CD4-positive, alpha-beta T cell treated with Interleukin-15 for 4 hours (primary cell): ENCODE measurements at places on chromosomes 4 and X.

- no peak for DNase-seq
Measured at GRCh38 chr4:94472056-94472826, 20.5 kb downstream of the PDLIM5 start.

- no peak for DNase-seq
Measured at GRCh38 chr4:1297023-1297395, 7.3 kb downstream of the MAEA start.

DNA sequence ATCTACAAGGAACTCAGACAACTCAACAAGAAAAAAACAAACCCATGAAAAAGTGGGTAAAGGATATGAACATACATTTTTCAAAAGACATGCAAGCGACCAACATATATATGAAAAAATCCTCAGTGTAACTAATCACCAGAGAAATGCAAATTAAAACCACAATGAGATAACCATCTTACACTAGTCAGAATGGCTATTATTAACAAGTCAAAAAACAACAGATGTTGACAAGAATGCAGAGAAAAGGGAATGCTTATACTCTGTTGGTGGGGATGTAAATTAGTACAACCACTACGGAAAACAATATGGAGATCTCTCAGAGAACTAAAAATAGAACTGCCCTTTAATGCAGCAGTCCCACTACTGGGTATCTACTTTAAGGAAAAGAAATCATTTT is 12.1 kb downstream of the NIPAL1 start:
- DNase-seq: no peak

DNA sequence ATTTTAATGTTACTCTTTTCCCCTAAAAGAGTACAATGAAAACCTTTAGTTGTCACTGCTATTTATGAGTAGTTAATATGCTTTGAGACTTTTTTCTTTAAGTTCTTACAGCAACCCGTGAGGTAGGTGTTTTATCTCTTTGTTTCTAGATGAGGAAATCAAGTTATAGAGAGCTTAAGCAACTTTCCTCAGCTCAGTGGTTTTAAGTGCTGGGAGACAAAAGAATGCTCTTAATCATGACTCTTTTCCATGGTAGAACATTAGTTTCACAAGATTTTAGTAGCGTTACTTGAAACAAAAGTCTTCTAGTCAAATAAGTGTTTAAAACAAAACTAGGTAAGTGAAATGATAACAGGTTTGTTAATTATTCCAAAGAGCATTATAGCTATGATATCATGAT is 354.7 kb upstream of the PITX2 start:
- no peak for DNase-seq

DNA sequence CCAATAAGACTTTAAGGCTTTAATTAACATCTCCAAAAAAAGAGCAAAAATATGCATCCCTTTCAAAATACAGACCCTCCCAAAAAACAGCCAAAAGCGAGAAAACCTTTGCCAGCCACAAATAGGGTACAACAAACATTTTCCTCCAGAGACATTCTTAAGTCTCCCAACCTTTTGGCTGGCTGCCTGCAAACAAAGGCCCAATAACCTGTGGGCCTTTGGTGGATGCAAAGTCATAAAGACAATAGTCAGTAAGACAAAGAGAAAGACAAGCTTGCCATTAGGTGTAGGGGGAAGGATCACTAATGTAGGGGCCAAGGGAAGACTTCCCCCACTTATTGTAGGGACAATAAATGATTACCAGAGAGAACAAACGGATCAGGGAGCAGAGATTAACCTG is 215.5 kb upstream of the ZFP42 start:
- DNase-seq: no peak

GRCh38 chr4:137378821-137379220 is 153.5 kb downstream of the PCDH18 start:
- DNase-seq: no peak

DNA sequence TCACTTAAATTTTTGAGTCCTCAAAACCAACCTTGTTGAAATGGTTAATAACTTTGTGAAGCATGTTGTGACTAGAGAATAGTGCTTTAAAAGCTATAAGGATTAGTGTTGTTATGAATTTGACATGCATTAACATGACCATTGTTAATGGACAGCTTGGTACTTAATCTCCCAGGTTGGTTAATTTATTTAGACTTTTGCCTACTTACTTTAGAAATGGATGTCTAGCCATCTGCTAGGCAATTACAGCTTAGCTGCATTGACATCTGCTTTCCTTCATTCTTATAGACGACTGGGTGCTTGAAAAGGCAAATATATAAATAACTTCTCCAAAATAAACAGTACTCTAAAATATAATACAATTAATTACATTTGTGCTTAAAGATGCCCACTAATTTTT is 368.0 kb downstream of the CCSER1 start:
- no peak for DNase-seq

GRCh38 chr4:36208893-36209473 is 35.3 kb downstream of the ARAP2 start:
- peak; percentile 38 for DNase-seq

DNA sequence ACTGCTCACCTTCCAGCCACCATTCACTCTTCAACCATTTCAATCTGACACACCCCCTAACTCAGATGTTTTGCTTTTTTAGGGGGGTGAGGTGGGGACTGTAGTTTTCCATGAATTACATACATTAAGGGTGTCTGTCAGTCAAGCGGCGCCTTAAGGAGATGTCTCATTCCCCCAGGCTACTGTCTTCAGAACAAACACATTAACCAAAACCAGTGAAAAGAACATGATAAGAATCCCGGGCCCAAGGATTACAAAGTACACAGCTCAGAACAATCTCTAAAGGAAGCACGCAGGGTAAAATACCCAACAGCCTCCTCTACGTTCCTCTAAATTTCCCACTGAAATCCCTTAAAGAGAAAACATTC is 62.5 kb upstream of the IRF2 start:
- DNase-seq: peak; percentile 16

DNA sequence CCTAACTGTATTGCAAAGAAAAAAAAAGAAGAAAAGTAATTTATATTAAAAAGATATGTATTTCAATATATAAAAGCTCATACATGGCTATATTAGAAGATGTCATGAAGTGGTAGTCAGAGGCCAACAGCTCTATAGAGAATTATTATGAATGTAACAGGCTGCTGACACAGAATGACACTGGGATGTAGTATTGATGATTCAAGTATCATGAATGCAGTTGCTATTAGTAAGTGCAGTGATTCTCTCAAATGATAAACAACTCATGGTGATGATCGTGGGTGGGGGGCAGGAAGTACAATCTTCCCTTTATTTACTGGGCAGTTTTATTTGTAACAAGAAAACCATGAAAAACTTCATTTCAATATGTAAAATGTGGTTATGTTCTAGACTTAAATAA is 124.6 kb downstream of the COL4A6 start:
- DNase-seq: no peak

DNA sequence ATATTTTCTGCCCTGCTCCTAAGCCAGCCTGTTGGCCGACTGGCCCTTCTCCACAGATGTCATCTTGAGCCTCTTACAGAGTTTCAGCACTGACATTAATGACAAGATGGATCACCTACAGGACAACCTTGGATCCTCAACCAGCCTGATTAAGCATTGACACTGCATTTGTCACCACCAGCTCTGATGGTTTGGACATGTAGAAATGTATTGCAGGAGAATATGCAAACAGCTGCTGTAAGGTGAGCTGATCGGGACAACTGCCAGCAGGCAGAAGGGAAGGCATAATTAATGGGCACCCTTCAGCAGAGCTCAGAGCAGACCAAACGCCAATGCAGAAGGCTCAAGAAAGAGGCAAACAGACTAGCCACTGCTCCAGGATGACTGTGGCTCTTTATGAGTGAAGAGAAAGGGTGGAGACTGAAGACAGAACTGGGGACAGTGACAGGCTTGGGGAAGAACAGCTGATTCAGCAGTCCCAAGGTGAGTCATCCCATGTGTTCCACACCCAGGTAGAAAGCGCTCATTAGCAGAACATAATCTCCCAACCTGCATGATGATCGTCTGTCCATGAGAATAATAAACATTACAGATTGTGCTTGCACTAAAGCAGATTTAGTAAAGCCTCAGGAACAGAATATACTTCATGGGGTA is 6.7 kb downstream of the CORIN start:
- no peak for DNase-seq

GRCh38 chr4:167274351-167274750 is 40.1 kb upstream of the SPOCK3 start:
- no peak for DNase-seq

- no peak for DNase-seq
Measured at GRCh38 chr4:109497511-109497910, 62.5 kb upstream of the MCUB start.

DNA sequence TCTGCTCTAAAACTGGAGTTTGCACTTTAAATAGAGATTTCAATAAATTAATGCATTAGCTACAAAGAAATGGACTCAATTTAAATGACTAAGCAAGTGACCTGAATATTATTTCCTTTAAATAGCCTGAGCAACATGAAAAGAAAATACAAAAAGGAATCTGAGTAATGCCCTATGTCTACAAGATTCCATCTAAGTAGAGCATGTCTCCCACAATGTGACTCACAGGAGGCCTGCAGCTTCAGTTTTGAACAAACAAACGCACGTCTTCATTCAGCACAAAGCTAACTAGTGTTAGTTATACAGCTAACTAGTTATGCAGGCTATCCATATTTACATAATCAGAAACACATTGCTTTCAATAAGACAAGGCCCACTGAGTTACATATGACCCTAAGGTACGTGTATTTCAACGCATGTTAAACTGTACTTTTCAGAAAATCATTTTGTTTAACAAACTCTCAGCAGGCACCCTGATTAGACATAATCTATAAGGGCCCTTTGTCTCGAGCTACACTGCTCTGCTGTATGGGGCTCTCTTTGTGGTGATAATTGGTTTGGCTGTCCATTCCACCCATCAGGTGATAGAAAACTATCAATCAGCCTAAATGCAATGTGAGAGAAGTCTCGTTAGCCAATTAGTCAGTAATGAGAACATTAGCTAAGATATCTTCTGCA is 116.5 kb downstream of the MAML3 start:
- DNase-seq: no peak

DNA sequence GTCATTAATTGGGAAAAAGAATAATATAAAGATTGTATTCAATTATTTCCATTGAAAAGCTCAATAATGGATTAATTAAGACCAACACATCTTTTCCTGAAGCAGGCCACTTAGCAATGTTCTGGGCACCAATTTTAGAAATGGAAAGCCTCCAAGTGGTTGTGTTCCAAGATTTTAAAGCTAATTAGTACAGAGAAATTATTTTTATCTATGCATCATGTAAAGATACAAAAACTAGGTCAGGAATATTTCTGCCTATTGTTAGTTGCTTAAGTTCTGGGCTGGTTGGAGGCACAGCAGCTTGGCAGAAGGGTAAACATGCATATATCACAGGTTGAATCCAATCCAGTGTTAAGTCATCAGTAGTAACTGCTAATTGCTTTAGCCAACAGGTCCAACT is 101.9 kb downstream of the RASL11B start:
- no peak for DNase-seq

- no peak for DNase-seq
Measured at GRCh38 chr4:38985410-38986100, 46.7 kb downstream of the TMEM156 start.

- no peak for DNase-seq
Measured at GRCh38 chr4:6331468-6331867, 61.8 kb downstream of the WFS1 start.

DNA sequence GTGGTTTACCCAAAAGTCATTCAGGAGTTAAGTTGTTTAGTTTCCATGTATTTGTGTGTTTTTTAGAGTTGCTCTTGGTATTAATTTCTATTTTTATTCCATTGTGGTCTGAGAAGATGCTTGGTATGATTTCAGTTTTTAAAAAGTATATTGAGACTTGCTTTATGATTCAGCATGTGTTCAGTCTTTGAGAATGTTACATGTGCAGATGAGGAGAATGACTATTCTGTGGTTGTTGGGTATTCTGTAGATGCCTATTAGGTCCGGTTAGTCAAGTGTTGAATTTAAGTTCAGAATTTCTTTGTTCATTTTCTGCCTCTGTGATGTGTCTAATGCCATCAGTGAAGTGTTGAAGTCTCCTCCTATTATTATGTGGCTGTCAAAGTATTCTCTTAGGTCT is 249.4 kb downstream of the ARHGAP10 start:
- no peak for DNase-seq

- no peak for DNase-seq
Measured at GRCh38 chrX:112779139-112779538, 61.5 kb downstream of the AMOT start.

DNA sequence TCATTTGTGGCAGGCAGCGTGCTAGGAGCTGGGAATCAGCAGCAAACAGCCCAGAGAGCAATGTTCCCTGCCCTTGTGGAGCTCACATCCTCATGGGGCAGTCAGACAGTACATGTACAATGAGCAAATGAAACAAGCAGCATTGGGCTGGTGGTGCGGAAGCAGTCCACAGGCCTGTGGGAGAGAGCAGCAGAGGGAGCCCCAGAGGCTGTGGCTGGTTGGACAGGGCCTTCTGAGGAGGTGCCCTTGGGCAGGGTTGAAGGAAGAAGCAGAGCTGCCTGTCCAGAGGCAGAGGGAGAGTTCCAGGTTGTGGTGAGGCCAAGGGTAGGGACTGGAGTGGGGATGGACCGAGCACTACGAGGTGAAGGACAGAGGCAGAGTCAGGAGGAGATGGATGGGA is 22.5 kb downstream of the MMGT1 start:
- no peak for DNase-seq

DNA sequence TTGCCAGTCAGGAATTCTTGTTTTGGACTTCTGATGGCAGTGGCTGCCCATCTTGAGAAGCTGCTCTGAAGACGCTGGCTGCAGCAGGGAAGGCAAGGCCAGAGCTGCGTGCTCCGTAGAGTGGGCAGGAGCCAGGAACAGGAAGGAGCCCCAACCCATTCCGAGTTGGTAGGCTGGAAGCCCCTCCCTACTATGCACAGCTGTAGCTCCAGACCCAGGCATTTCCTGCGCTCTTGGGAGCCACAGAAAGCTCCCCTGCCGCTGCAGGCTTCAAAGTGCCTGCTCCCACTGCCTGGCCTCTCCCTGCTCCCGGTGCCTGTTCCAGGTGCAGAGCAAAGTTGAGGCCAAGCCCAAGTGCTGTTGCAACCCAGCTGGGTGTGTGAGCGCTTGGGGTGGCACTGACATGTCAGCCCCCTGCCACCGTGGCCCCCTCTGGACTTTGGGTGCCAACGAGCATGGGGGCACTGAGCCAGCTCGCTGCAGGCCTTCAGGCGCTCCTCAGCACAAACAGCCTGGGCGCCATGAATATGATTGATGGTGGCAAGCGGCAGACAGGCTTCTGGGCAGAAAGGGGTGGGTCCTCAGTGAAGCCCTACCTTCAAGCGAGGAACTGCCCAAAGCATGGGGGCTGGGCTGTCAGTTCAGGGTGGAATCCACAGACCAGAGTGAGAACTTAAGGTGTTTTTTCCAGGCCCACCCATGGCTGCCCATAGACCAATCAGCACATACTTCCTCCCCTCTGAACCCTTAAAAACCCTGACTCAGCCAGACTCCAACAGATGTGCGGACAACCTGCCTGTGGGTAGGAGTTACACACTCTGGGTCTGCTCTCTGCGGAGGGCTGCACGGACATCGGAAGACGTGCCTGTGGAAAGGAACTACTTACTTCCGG is 677.2 kb upstream of the INTU start:
- DNase-seq: no peak

- DNase-seq: no peak
Measured at GRCh38 chrX:150692296-150692695, 900 bp upstream of the MTMR1 start.

GRCh38 chr4:173171987-173172386 is 3.4 kb downstream of the GALNT7 start:
- no peak for DNase-seq
